Right atrium auricular region (tissue), 2 donors: ENCODE measurements at places on chromosomes 2 and 18. TPM values are rescaled to one million over a fixed set of nuclear protein-coding genes. Genes with fewer than 3 reads are reported as not detected.
A peak's percentile ranks its signal among the peaks of the same experiment; 100 is the strongest.

KCNS3 gene
- total RNA-seq: 13.7 TPM

DNA sequence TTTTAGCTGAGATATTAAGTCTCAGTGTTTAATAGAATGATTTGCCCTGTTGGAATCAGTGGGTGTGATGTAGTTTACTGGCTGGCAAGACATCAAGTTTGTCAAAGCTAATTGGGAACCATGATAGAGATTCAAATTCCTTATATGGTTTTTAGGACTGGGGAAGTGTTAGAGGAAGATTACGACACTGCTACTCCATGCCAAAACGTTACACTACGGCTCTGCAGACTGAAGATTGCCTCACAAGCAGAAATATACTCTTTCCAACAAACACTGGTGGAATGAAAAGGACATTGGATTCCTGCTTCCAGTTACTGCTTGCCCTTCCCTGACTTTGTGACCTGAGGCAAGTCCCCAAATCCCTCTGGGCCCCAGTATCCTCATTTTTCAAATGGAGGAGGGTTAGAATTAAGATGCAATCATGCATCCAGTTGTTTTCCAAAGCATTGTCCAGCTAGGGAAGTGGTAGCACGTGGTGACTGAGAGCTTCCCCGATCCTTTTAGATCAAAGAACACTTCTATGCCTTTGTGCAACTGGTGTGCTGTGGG lies 147.6 kb downstream of the CDC42EP3 start:
- peak; percentile 69 for DNase-seq

MDH1B gene
- 0.33 TPM for total RNA-seq

GRCh38 chr2:171319164-171319810 lies 114.5 kb downstream of the METTL8 start:
- no peak for DNase-seq

DNA sequence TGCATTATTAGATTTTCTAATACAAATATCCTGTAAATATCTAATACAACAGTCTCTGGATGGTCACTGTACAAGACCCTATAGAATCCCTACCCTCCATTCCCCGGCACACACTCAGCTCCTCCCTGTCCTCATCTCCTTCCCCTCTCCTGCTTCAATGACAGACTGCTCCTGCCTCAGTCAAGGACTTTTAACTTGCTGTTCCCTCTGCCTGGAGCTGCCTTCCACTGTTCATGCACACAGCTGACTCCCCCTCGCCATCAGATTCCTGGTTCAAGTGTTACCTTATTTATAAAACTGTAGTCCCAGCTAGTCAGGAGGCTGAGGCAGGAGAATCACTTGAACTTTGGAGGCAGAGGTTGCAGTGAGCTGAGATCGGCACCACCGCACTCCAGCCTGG lies 3.3 kb downstream of the CDK15 start:
- no peak for DNase-seq
